ENCODE measurements at places on chromosomes 7 and 10.

- DNase-seq: no peak
These were observed 34.6 kb upstream of the SLC35G1 start for GRCh38 chr10:93859049-93859655.

GRCh38 chr10:91743465-91743864 is 54.8 kb upstream of the TNKS2 start:
- no peak for DNase-seq

GRCh38 chr7:105389088-105389650 is 448 bp upstream of the SRPK2 start:
- no peak for DNase-seq

GRCh38 chr7:101618207-101618839 is 10.8 kb downstream of the MYL10 start:
- no peak for DNase-seq

- DNase-seq: no peak
These were observed 70.0 kb downstream of the WAPL start for GRCh38 chr10:86451604-86451960.

DNA sequence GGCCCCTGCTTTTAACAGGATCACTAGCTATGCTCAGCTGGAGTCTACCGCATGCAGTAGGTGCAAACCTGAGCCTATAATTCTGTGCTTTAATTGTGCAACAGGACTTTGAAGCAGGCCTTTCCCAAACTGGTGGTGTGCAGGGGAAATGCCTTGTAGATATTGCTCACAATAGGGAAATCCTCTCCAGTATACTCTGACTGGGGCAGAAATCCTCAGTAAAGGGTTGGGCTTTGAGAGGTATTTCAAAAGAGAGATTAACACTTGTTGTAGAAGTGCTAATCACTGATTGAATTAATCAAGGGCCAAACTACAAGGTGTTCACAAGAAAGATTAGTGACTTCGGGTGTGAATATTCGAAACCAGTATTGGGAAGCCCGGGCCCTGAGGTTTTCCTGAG is 58.5 kb upstream of the EXOC6 start:
- DNase-seq: no peak
